Colonic mucosa (tissue), 4 donors: ENCODE measurements at places on chromosomes 4 and X. TPM values are rescaled to one million over a fixed set of nuclear protein-coding genes. Genes with fewer than 3 reads are reported as not detected.
A peak's percentile ranks its signal among the peaks of the same experiment; 100 is the strongest.

DNA sequence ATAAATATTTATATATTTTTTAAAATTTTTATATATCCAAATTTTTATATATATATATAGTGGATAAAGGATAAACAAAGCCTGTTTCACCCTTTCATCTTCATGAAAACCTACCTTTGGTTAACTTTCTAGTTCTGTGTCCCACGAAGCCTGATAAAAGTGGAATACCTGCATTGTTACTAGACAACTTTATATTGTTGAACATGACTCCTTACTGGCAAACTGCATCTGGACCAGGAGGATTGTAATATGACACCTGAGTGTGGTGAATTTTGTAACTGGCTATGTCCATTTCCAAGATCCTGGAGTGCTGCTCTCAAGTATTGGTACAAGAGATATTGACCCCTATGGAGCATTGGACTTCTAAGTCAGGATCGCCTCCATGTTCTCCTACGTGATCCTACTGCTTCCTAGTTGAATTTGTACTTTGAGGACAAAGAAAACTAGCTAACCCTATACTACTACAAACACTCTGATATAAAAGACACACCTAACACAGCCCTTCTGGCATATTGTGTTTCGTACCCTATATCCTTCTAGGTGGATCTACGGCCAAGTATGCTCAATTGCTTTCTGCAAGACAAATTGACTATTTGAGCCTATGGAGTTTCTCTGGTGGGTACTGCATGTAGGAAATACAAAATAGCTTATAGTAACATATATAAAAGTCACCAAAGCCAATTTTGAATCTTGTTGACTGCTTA is 61.3 kb upstream of the PRRG1 start:
- no peaks in the 10 kb centered on the region for H3K36me3 ChIP-seq
- no peak for DNase-seq
- H3K27me3 ChIP-seq = no peaks in the 10 kb centered on the region
- H3K27ac ChIP-seq = no peak overlapping the region
- H3K4me1 ChIP-seq = no peaks in the 10 kb centered on the region

GRCh38 chrX:4935401-4935800 is 1222.0 kb upstream of the PRKX start:
- no peaks in the 10 kb centered on the region for H3K4me1 ChIP-seq
- H3K4me3 ChIP-seq = no peak overlapping the region
- H3K36me3 ChIP-seq = no peaks in the 10 kb centered on the region
- H3K27me3 ChIP-seq = no peaks in the 10 kb centered on the region
- DNase-seq = no peak

DNA sequence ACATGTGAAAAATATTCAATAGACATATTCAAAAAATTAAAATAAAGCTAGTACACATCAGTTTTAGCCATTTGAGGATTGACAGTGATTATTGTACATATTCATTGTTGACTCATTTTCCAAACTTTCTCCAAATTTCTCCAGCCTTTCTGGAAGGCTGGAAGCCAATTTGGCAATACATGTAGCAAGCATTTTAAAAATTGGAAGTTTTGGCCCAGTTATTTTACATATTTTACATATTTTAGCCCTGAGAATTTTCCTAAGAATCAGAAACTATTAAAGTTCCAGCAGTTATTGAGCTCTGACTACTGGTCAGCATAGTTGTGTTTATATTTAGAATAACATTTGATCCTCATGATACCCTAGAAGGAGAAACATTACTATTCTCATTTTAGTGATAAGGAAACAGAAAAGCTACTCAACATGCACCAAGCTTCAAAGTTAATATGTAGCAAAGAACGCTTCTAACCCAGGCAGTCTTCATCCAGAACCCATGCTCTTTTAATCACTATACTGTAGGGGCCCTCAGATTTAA is 3.2 kb downstream of the CABS1 start:
- no peak for DNase-seq
- H3K36me3 ChIP-seq = no peaks in the 10 kb centered on the region
- no peaks in the 10 kb centered on the region for H3K27me3 ChIP-seq
- no peaks in the 10 kb centered on the region for H3K4me1 ChIP-seq

- no peaks in the 10 kb centered on the region for H3K27me3 ChIP-seq
- H3K4me1 ChIP-seq = no peaks in the 10 kb centered on the region
These were observed 250.4 kb downstream of the PTTG2 start for GRCh38 chr4:38210396-38211114.

GRCh38 chr4:139562067-139562684 is 6.2 kb upstream of the SETD7 start:
- DNase-seq = no peak
- H3K27me3 ChIP-seq = no peaks in the 10 kb centered on the region
- H3K27ac ChIP-seq = no peak overlapping the region
- H3K4me1 ChIP-seq = no peaks in the 10 kb centered on the region

DNA sequence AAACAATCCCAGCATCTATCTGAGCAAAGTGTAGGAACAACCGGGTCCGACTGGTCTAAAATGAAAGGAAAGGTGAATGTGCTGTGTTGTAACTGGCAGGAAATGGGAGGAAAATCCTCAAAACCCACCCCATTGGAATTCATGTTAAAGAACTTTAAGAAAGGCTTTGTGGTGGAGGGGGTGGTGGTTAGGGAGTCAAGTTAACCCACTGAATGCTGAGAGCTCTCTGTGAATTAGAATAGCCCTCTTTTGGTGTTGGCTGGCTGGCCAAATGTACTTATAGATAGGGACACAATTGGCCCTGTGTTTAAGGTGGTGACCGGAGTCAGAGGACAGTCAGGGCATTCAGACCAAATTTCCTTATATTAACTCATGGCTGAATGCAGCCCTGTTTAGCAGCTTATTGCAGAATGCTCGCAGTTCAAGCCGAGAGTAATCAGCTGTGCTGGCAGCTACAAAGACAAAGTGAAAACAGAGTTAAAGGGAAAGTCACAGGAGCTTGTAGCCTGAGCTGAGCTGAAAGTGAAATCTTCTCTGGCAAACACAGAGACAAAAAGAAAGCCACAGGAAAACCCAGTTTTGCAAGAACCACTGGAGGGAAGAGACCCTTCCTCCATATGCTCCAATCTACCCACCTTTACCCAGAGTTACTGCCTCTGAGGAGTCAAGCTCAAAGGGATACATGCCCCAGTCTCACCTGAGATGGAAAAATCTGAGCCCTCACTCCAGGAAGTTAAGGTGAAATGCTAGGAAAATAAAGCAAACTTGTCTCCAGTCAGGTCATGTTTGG is 38.5 kb upstream of the UGT2B7 start:
- H3K4me1 ChIP-seq = peaks cover 4% of the 10 kb centered on the region
- peak; percentile 31 for DNase-seq
- H3K4me3 ChIP-seq = no peak overlapping the region
- no peaks in the 10 kb centered on the region for H3K36me3 ChIP-seq
- H3K27ac ChIP-seq = peak overlapping the region; percentile 71
- H3K27me3 ChIP-seq = no peaks in the 10 kb centered on the region

GRCh38 chr4:12595986-12596385 is 888.2 kb downstream of the RAB28 start:
- H3K27me3 ChIP-seq = no peaks in the 10 kb centered on the region
- H3K4me3 ChIP-seq = no peak overlapping the region
- no peaks in the 10 kb centered on the region for H3K4me1 ChIP-seq
- no peak for DNase-seq
- H3K36me3 ChIP-seq = no peaks in the 10 kb centered on the region

DNA sequence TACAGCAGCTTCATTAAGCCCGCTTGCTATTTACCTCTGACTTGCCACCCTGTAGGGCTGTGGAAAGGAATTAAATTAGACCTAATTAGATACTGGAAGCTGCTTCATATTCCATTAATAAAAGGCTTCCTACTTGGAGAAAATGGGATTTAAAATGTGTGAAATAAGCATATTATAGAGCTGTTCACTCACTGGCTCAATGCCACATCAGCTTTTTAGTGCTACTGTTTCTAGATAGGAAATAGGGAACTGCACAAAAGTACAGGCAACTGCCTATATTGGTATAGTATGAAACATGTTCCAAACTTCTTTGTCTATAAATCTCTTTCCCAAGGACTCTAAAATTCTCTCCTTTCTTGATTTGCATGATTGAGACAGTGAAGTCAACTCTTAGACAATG is 407.9 kb upstream of the AADAT start:
- H3K36me3 ChIP-seq = no peaks in the 10 kb centered on the region
- no peak overlapping the region for H3K4me3 ChIP-seq
- no peaks in the 10 kb centered on the region for H3K4me1 ChIP-seq
- DNase-seq = no peak
- no peaks in the 10 kb centered on the region for H3K27me3 ChIP-seq

DNA sequence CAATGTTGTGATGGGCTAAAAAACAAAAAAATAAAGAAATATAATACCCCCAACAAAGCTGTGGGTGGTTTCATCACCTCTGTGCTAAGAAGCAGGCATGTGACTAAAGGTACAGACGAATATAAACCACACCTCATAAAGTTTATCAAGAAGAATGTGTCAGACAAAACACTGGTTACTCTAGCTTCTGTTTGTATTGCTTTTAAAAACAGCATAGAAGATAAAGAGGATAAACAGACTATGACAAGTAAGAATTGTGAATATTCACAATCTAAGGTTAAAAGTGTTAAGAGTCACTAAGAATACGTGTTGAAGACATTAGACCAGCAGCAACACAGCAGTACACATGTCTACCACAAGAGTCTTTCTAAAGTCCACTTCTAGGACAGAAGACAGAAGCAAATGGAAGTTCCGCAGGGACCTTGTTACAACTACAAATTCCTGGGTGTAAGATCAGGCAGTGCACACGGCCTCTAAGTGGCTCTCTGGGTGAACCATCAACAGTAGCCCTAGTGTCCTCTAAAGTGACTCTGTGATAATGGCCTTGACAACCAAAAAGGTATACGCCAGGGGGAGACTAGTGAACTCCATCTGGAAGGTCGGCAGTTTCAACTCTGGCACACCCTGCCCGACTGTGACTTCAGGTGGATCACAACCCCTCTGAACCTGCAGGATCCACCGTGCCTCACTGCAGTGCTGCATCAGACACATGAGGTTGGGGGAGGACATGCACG is 8.3 kb upstream of the FGFBP2 start:
- DNase-seq = no peak
- H3K27ac ChIP-seq = no peak overlapping the region
- H3K4me1 ChIP-seq = no peaks in the 10 kb centered on the region
- no peaks in the 10 kb centered on the region for H3K36me3 ChIP-seq

DNA sequence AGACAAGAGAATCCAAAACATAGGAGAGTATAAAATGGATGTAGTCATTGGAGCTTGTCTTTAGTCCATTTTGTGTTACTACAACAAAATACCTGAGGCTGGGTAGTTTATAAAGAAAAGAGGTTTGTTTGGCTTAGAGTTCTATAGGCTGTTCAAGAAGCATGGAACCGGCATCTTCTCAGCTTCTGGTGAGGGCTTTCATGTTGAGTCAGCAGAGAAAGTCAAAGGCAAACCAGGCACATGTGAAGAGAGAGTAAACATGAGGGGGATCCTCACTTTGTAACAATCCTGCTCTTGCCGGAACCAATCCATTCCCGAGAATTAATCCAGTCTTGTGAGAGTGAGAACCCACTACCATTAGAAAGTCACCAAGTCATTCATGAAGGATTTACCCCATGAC is 8.1 kb upstream of the HCCS start:
- no peak overlapping the region for H3K4me3 ChIP-seq
- no peaks in the 10 kb centered on the region for H3K36me3 ChIP-seq
- H3K4me1 ChIP-seq = no peaks in the 10 kb centered on the region
- no peaks in the 10 kb centered on the region for H3K27me3 ChIP-seq
- H3K27ac ChIP-seq = no peak overlapping the region
- DNase-seq = no peak

GRCh38 chr4:91198951-91199350 is 1071.8 kb downstream of the CCSER1 start:
- H3K36me3 ChIP-seq = no peaks in the 10 kb centered on the region
- H3K4me3 ChIP-seq = no peak overlapping the region
- H3K4me1 ChIP-seq = no peaks in the 10 kb centered on the region
- DNase-seq = no peak
- H3K27ac ChIP-seq = no peak overlapping the region
- H3K27me3 ChIP-seq = no peaks in the 10 kb centered on the region

DNA sequence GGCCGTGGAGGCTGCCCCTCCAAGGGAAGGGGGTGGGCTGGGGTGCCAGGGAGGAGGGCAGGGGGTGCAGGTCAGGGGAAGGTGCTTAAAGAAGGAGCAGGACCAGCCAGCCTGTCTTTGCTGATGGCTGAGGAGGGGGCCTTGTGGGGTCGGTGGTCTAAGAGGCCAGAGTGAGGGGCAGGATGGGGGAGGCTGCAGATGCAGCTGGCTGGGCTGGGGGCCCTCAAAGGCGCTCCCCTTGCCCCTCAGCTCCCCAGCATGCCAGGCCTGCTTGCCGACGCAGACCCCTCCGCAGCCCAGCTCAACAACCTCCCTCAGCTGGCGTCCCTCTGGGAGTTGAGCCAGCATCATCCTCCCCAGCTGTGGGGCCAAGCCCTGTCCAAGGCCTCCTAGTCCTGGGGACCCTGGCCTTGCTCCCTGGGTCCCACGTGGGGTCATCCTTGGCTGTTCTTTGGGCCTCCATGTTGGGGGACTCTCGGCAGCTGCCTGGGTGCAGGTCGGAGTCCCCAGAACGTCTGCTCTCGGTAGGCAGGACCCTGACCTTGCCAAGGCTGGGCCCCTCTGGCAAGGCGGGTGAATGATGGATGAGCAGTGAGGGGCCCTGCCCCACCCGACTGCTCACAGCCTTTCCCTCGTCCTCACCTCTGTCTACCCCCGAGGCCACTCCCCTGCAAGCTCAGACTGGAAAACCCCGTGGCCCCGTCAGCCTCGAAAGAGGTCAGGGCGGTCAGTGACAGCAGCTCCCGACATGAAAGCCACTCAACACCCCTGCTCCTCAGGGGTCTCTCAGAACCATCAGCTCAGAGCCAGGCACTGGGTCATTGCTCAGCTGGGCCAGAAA is 119.4 kb downstream of the FAM53A start:
- no peaks in the 10 kb centered on the region for H3K36me3 ChIP-seq
- H3K27me3 ChIP-seq = no peaks in the 10 kb centered on the region
- no peak for DNase-seq
- no peak overlapping the region for H3K4me3 ChIP-seq

- H3K27me3 ChIP-seq = no peaks in the 10 kb centered on the region
- H3K4me1 ChIP-seq = no peaks in the 10 kb centered on the region
- no peaks in the 10 kb centered on the region for H3K36me3 ChIP-seq
- no peak for DNase-seq
- H3K27ac ChIP-seq = no peak overlapping the region
These were observed 186.1 kb downstream of the ENOX2 start for GRCh38 chrX:130716781-130717413.

PITX2 gene
- 0.45 TPM for total RNA-seq

TCEAL6 gene
- total RNA-seq = not detected

ARHGAP24 gene
- total RNA-seq = 5.2 TPM

PCDH19 gene
- 1.3 TPM for total RNA-seq

GABRE gene
- total RNA-seq = 11.9 TPM

MGAT4D gene
- not detected for total RNA-seq

PROM1 gene
- 63.9 TPM for total RNA-seq
